ENCODE measurements at places on chromosomes 7 and 10. TPM values are rescaled to one million over a fixed set of nuclear protein-coding genes. Genes with fewer than 3 reads are reported as not detected.

The FEZF1 gene
- total RNA-seq = not detected

The VAX1 gene
- total RNA-seq = not detected

The PSD gene
- 0.50 TPM for total RNA-seq

The ABCB8 gene
- 29.7 TPM for total RNA-seq

The TMEM236 gene
- total RNA-seq = 0.30 TPM

The FAM107B gene
- total RNA-seq = 3.4 TPM

The ZKSCAN5 gene
- total RNA-seq = 6.3 TPM

The ATRNL1 gene
- 1.6 TPM for total RNA-seq

The MMP21 gene
- not detected for total RNA-seq

The LIPA gene
- total RNA-seq = 16.5 TPM

The ITIH5 gene
- 8.5 TPM for total RNA-seq

The ANLN gene
- total RNA-seq = 1.3 TPM

The EIF5AL1 gene
- 0.12 TPM for total RNA-seq

The CHN2 gene
- total RNA-seq = 32.2 TPM

The GPR26 gene
- total RNA-seq = not detected

The GRID2IP gene
- total RNA-seq = not detected

The ABCF2 gene
- total RNA-seq = 27.6 TPM

The OR2A5 gene
- total RNA-seq = not detected

The HOXA2 gene
- 0.12 TPM for total RNA-seq

The DYDC2 gene
- not detected for total RNA-seq

The KMT2C gene
- 40.2 TPM for total RNA-seq

The CPA4 gene
- total RNA-seq = 0.77 TPM

The SAMD9L gene
- total RNA-seq = 5.9 TPM

The HOXA13 gene
- not detected for total RNA-seq

The NPY4R2 gene
- not detected for total RNA-seq

The CAMK1D gene
- 8.9 TPM for total RNA-seq

The MACC1 gene
- 0.05 TPM for total RNA-seq

The C10orf105 gene
- total RNA-seq = 0.07 TPM

The NEBL gene
- total RNA-seq = 781 TPM

The SLC26A5 gene
- total RNA-seq = not detected

The SH2B2 gene
- 0.99 TPM for total RNA-seq

The FAM13C gene
- total RNA-seq = 5.4 TPM

The ASB10 gene
- 46.1 TPM for total RNA-seq

The CCNY gene
- total RNA-seq = 94.4 TPM

The MAT1A gene
- not detected for total RNA-seq

The PI4K2A gene
- 10.2 TPM for total RNA-seq

The ADAM22 gene
- total RNA-seq = 1.7 TPM

The COL13A1 gene
- total RNA-seq = 1.0 TPM

The FZD8 gene
- 8.2 TPM for total RNA-seq

The ZRANB1 gene
- 25.3 TPM for total RNA-seq

The TSPAN12 gene
- 69.0 TPM for total RNA-seq

The SYNPO2L gene
- total RNA-seq = 237 TPM

The LYZL2 gene
- not detected for total RNA-seq

The ZPBP gene
- total RNA-seq = not detected

The EIF4H gene
- 172 TPM for total RNA-seq

The NANOS1 gene
- total RNA-seq = 8.7 TPM

The SEMA3D gene
- total RNA-seq = 0.94 TPM

The ENO4 gene
- total RNA-seq = 0.64 TPM

The OR13A1 gene
- total RNA-seq = not detected

The ODAD2 gene
- 0.42 TPM for total RNA-seq

The AQP1 gene
- total RNA-seq = 323 TPM

The TMEM213 gene
- not detected for total RNA-seq

The CCL24 gene
- 0.47 TPM for total RNA-seq

The ADCYAP1R1 gene
- 6.0 TPM for total RNA-seq
